ENCODE measurements at places on chromosomes 1 and 21.

- no peak for DNase-seq
Measured at GRCh38 chr1:153168686-153169085, 18.0 kb upstream of the SPRR2G start.

DNA sequence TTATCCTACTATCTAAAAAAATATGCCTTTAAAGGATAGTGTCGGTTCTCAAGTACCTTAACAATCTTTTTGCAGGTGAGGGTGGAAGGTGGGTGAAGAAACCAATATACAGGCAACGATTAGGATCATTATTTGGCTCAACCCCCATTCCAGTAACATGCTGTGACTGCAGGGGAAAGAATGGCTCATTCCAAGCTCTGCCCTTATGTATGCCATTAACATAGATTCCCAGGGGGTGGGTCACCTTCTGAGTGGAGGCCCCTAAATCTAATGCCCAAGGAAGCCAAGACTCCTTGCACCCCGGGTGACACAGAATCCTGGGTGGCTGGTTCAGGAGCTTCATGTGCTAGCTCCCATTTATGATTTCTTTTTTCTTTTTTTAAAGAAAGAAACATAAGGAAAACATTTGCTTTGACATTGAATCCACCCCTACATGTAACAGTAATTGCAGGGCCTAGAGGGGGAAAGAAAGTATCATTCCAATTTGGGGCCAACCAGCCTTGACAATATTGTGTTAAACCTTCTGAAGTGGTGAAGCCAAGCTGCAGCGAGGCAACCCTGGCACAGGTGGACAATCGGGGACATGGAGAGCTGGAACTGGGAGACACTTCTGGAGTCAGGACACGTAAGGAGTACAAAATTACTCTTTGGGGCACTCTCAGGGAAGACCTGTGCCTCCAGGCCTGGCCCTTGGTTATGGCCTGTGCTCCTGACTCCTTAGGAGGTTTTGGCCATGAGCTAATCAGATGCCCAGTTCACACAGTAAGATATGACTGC lies 200.3 kb downstream of the PBX1 start:
- DNase-seq: no peak

- no peak for DNase-seq
Measured at GRCh38 chr21:26177187-26177586, 6.6 kb upstream of the APP start.

- DNase-seq: no peak
Measured at GRCh38 chr1:42938645-42939615, 19.7 kb downstream of the SLC2A1 start.

DNA sequence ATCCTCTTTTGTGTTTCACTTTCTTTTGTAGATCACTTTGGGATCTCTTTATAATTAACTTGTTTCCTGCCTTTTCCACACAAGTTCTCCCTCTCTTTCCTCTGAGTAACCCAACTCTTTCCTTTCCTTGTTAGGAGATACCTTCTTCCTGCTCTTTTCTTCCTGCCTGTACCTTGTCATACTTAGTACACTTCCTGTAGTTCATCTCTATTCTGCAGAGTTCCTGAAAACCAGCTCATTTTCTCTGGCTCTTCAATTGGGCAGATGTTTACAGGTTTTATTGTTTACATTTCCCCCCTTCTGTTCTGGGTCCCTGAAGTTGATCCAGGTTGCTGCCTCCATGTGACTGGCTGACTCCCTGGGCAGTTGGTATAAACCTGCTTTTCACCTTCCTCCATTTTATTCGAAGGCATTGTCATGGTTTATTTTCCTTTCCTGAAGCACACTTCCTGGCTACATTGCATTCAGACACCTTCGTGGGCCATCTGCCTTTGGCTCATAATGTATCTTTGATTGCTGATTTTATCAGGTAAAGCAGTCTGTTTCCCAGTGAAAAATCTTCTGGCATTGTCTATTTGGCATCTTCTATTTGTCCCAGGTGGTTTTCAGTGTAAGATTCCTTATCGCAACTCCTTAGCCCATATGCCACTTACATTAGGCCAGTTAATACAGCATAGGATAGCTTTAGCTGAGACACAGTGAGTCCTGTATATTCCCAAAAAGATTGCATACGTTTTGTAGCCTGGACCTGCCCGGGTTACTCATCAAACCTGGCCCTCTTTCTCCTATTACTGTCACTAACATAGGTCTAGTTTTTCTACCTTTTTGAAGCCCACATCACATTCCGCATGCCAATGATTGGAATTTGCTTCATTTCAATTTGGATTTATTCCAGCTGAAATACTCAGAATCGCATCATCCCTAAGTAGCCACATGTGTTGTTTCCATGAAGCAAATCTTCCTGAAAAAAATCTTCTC lies 15.4 kb downstream of the CTH start:
- DNase-seq: no peak

GRCh38 chr1:52190500-52191252 lies 48.8 kb downstream of the ZFYVE9 start:
- DNase-seq: no peak

GRCh38 chr1:174954073-174954460 lies 45.7 kb upstream of the CACYBP start:
- DNase-seq: no peak

- no peak for DNase-seq
Measured at GRCh38 chr1:203486618-203487370, 7.2 kb upstream of the OPTC start.

GRCh38 chr1:98924977-98925376 lies 79.7 kb downstream of the PLPPR5 start:
- DNase-seq: no peak

DNA sequence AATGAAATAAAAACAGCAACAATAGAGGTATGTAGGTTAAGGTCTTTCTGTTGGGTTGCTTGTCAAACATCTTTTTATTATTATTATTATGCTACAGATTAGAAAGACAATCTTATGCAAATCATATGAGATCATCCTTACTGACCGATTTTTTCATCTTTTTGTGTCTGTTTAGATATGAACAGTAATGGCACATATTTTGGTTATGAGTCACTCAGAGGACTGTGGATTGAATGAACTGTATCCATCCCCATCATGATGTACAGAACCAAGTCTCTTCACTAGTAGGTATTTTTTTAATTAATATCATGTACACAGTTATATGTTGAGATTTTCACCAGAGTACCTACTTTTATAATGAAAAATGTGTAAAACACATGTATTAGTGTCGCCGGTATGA lies 159.1 kb downstream of the CHRM3 start:
- DNase-seq: no peak

GRCh38 chr21:45363921-45364467 lies 41.0 kb upstream of the COL18A1 start:
- peak; percentile 67 for DNase-seq

GRCh38 chr1:77697441-77697840 lies 15.0 kb upstream of the ZZZ3 start:
- no peak for DNase-seq

DNA sequence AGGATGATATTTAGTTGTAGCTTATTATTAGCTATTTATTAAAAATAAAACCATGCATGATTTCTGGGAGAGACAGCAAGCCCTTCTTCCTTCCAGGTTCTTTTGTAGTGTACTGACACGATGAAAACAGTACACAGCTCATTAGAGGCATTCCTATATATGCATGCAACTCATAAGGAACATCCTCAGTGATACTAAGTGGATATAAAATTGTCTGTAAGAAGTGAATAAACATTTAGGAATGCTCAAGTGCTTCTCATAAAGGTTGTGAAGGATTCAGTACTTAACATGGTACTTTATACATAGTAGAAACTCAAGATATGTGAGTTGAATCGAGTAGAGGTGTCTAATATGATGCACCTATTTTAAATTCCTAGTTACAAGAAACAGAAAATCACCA lies 287.7 kb downstream of the SDCCAG8 start:
- DNase-seq: no peak

DNA sequence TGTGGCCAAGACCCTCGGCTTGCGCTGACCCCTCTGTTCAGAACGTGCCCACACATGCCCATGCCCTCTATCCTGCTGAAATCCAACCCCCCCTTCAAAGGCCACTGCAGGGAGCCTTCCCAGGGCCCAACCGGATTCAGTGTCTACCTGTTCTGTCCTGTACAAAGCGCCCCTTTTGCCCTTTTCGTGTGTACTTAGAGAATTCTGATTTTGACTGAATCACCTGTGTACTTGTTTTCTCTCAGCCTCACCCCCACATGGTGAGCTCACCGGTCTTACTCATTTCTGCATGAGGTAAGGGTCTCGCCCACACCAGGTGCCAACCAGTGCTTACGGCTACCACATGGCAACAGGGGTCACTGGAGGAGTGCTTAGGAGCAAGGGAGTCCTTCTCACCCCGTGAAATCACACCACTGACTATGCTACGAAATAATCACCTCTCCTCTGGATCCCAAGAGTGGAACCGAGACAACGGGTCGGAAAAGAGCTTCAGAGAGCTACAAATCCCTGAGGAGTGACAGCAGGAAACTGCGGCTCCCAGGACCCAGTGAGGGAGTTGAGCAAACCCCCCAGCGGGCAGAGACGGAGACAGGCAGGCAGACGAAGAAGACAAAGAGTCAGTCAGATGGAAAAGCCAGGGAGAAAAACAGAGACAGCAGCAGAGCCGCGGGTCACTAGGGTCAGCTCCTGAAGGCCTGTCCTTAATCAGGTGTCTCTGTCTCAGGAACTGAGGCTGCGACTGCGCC lies 2.1 kb upstream of the S100A2 start:
- peak; percentile 40 for DNase-seq

GRCh38 chr1:39087435-39087834 lies 61.3 kb downstream of the NDUFS5 start:
- no peak for DNase-seq

GRCh38 chr1:30489737-30490389 lies 233.5 kb downstream of the MATN1 start:
- DNase-seq: no peak

DNA sequence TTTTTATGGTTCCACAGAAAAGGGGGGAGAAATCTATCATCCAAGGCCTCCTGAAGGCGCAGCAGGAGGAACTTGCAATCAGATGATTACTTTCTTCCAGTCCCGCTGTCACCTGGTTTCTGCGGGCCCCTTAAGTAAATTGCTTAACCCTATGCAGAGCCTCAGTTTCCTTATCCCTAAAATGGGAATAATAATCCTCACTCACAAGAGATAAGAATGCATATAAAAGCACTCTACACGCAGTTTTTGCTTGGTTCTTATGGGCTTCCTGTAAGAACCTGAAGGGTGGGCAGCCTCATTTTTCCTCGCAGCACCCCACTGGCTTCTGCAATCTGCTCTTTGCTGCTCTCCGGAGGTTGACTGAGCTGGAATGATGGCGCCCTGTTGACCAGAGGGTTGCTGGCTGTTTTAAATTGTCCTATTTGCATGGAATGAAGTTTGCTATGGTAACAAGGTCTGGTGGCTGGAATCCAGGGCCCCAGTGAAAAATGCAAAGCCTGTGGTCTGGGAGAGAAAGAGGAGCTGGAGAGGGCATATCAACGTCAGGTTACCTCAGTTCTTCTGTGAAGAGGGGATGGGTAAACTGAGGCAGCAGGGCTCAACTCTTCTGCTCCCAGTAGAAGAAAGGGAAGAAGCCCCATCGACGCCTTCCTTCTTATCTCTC lies 1.0 kb upstream of the KAZN start:
- DNase-seq: no peak

DNA sequence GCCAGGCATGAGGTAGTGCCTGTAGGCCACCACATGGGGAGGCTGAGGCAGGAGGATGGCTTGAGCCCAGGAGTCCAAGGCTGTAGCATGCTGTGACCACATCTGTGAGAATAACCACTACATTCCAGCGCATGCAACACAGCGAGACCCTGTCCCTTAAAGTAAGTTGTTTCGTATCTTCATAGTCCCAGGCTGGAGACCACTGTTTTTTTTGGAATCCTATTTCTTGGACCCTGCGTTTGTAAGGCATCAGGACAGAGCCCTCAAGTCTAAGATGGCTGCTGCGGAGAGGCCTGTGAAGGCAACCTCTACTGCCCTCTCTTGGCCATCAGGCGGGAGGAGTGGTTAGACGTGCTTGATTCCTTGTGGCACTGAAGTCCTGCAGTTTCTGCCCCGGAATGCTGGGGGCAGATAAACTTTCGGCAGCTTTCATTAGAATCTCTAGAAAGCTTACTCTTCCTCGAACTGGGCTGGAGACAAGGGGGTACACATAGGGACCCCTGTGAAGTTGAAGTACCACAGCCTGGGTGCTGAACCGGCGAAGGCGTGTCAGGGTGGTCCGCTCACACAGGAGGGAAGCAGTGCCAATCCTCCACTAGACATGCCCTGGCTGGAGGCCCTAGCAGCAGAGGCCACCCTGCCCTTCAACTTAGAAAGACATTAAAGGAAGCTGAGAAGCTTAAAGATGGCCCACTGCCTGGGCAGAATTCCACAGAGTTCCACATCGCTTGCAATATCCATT lies 36.6 kb downstream of the RABIF start:
- peak; percentile 54 for DNase-seq

- DNase-seq: no peak
Measured at GRCh38 chr1:38587766-38588165, 271.8 kb downstream of the RRAGC start.

- peak; percentile 78 for DNase-seq
Measured at GRCh38 chr1:89608984-89609725, 23.8 kb upstream of the LRRC8C start.

- no peak for DNase-seq
Measured at GRCh38 chr1:22142315-22143064, 407 bp downstream of the WNT4 start.

DNA sequence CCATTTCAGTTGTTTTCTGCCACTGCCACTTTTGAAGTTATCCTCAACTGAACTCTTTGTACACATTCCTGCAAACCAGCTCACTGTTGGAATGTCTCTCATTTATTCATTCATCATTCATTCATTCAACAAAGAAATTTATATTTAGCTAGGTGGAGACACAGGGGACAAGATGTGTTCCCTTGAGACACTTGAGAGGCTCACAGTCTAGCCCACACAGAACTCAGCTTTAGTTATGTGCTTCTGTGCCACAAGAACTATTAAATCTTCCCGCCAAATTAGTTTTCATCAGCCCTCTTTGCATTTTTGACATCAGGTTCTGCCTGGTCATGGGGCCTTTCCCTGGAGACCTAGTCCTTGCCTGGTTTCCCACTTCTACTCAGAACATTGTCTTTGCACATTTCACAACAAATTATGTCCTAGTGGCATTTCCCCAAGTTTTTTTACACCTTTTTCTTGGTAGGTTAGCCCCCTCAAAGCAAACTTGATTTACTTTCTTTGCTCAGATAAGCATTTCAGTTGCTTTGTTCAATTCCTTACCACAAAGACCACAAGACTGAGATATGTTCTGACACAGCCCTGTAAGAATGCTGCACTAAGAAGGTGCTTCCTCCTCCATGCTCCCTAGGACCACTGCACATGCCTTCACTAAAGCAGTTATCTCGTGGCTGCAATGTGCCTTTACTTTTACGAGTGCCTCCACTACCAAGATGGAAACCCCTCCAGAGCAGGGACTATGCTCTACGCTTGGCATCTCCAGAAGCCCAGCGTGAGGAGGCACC lies 31.0 kb downstream of the ILDR2 start:
- DNase-seq: no peak

All from activated CD4-positive, alpha-beta T cell treated with anti-CD3 and anti-CD28 coated beads, Interleukin-2, Interleukin-4, amounts not matched to agents 100 ng/mL and 50 ng/mL, durations not matched to agents 16 hours and 8 hours (primary cell).